ENCODE measurements at places on chromosomes 3 and 15.

GRCh38 chr3:144127700-144128099 lies 156.1 kb downstream of the DIPK2A start:
- DNase-seq: no peak

- DNase-seq: peak; percentile 45
Observed at GRCh38 chr15:68184616-68185480, 20.3 kb downstream of the CALML4 start.

- DNase-seq: no peak
Observed at GRCh38 chr15:82140886-82141285, 95.1 kb upstream of the MEX3B start.

GRCh38 chr15:69825941-69826818 lies 271.5 kb downstream of the TLE3 start:
- DNase-seq: no peak

DNA sequence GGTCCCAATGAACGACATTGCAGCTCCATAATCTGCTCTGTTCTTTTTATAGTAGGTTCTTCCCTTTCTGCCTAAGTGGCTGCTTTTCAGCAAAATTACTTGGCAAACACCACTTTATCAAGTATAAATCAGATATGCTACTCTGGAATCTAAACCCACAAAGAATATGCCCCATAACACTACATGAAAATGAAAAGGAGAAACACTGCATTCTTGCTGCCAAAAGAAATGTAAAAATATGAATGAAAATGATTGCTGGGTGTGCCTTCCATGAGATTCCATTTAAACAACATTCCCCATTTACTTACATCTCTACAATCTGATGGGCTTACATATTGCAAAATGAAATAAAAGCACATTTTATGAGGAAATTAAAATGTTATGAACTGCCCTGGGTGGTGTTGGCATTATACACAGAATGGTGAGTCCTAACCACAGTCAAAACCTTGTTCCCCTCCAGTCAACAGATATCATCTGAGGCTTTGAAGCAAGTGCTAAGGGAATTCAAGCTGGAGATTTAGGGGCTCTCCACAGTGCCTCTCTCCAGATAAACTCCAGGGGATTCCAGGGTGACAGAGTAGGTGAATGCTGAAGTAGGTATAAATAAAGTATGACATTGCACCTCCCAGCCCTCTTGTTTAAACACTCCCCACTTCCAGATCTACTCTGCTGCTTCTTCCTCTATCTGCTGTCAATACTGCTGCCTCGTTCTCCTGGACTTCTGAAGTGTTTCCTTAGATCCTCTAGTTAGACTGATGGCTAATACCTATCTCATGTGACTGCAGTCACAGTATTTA lies 136.5 kb downstream of the RORA start:
- no peak for DNase-seq

- no peak for DNase-seq
Observed at GRCh38 chr15:64315216-64315615, 40.8 kb downstream of the CSNK1G1 start.

DNA sequence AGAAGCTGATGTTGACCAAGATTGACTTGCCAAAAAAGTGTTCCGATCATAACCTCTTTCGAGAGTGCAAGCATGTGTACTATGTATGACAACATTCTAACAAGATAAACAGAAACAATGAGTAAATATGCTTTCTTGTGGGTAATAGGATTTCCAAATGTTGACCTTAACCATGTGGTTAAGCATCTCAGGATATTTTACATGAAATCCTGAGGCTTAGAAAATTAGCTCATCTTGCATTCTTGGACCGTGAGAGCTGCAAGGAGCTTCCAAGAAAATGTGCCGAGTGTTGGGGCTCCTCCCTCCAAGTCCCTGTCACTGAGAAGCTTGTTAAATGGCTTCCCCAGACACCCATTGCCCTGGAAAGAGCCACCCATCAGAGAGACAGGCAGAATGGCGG lies 50.1 kb downstream of the C3orf20 start:
- peak; percentile 35 for DNase-seq

GRCh38 chr3:153285194-153285641 lies 123.2 kb downstream of the RAP2B start:
- DNase-seq: no peak

DNA sequence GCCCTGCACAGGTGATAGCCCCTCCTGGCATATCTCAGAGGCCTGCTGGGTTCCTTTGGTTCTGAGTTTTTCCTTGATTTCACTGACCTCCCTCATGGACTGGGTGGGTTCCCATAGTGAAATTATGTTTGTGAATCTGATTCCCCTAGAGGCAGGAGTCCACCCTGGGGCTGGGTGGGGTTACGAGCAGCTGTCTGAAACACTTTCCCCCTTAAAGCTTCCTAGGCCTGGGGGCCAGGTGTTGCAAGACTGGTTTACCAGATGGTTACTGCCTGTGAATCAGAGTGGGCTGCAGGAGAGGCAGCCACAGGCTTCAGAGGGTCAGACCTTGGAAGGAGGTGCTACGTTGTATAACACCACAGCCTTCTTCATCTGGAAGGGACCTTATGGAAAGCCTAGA lies 34.3 kb downstream of the IL20RB start:
- DNase-seq: peak; percentile 51

DNA sequence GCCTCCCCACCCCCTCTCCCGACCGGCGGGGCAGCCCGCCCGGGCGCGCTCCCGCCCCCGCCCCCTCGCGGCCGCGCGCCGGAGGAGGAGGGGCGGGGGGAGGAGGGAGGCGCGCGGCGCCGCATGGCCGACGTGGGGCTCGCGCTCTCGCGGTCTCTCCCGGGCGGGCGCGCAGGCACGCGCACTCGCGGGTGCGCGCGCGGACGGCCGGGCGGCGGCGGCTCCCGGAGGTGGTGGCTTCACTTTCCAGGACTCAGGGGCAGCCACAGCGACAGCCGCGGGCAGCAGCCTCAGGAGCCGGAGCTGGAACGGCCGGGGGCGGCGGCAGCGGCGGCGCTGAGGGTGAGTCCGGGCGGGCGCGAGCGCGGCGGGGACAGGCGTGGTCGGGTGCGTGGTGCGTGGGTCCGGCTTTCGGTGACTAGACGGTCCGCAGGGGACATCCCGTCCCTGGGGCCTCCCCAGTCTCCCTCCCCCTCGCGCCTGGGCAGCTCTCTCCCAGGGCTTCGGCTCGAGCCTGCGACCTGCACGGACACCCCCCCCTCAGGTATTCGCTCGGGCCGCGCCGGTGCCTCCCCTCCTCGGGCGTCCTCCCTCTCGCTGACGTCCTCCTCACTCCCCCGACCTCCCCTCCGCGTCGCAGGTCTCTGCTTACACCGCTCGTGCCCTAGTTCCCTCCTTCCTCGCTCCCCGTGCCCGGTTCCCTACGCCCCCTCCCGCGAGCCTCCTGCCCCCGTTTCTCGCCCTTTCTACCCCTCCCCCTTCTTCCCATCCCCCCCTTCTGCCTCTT lies at the start of gene UBE2E2:
Gene UBE2E2 (plus strand): TSS at position 407 of the 787 bp plus-strand sequence.
- peak; percentile 86 for DNase-seq

DNA sequence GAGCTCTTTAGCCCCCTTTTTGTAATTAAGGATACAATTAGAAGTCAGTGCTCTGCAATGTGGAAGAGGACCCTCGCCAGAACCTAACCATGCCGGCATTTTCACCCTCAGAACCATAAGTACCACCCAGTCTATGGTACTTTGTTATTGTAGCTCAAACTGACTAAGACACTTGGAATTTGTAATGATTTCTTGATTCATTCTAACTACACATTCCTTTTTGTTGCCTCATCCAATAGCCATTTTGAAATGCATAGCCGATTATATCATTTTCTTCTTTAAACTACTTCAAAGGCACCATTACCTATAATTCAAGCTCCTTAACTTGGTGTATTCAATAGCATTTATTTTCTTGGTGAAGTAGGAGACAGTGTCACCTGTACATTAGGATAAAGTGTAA lies 61.4 kb downstream of the GLB1 start:
- no peak for DNase-seq

DNA sequence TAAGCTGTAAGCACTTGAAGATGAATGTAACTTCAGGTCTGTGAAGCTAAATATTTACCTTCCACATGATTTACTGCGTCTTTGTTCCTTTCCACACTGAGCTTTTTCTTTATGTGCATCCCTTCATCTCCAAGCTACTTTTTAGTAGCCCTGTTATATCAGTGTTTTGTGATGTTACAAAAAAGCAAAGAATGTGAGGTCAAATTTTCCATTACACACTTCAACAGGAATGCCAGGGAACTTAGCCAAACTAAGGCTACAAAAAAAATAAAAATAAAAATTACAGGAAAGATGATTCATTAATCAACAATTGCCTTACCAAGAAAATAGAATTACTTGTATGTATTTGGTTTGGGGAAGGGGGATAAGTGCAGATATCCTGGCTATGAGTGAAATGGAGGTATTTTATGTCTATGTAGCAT lies 73.0 kb downstream of the FILIP1L start:
- DNase-seq: no peak

DNA sequence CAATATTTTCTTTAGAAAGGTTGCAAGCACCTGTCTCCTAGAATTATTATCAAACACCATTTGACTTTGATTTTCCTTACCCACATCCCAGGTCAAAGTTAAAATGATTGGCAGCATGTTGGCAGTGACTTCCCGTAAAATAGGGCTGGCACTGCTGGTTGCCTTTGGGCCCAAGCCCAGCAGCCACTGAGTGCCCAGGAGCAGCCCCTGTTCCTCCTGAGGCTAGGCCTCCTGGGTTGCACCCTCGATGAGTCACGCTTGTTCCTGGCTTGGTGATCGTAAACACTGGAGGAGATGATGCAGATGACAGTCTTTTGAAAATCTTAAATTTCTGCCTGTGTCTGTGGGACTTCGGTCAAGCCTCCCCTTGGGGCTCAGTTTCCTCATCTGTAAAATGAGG lies 290.0 kb downstream of the TLE3 start:
- DNase-seq: no peak

DNA sequence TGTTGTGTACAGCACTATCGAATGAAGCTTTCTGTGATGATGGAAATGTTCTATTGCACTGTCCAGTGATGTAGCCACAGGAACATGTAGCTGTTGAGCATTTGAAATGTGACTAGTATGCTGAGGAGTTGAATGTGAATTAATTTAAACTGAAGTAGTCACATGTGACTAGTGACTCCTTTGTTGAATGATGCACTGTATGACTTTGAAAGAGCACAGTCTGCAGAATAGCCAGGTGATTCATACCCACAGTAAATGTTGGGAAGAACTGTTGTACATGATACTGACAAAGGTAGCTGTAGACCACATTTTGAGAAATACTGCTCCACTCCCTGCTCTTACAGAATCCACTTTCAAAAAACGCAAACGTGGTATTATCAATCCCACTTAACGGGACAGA lies 34.0 kb upstream of the ACTL6A start:
- no peak for DNase-seq

GRCh38 chr15:31528846-31529245 lies 202.2 kb downstream of the KLF13 start:
- DNase-seq: no peak

DNA sequence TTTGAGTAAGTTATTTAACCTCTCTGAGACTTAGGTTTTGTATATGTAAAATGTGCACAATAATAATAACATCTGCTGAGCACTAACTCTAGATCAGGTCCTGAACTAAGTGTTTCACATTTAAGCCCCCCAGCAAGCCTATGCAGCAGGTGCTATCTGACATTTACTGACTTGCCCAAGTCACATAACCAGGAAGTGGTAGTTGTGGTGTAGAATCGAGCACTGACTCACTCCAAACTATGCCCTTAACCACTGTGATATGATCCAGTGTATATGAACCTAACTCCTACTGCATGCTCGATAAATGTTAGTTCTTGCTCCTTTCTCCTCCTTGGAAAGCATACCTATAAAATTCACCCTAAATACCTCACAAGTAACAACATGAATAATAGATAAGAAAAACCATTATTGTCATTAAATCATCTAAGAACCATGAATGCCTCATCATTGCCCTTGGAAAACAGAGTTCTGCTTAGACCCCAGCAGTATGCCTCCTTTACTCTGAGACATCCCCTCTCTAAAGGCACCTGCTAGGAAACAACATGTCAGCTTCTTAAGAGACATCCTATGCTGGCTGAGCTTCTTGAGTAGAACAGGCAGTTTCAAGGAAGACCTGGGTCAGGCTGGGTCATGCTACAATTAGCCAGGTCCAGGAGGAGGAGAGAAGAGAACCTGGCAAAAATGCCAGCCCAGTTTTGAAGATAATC lies 3.0 kb upstream of the SHC4 start:
- peak; percentile 85 for DNase-seq

GRCh38 chr15:25785641-25786025 lies 77.5 kb downstream of the ATP10A start:
- DNase-seq: no peak

DNA sequence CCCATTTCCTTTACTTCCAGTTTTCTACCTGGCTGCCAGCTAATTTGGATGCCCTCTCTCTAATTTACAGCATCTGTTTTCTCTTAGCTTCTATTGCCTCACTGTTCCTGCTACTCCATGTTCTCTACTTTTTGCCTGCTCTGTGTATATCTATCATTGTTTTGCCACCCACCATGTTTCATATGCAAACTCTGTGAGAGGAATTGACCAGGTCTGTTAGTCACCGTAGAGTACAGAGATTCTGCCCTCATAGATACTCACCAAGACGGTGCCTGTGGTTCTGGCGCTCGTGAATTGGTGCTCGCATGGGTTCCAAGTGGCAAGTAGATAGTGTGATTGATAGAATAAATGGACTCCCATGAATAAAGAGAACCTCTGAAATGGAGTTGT lies 288.8 kb downstream of the CNTN6 start:
- no peak for DNase-seq

GRCh38 chr15:71323584-71323983 lies 208.3 kb downstream of the THSD4 start:
- no peak for DNase-seq

- peak; percentile 36 for DNase-seq
Observed at GRCh38 chr3:43061101-43061895, 44.6 kb downstream of the POMGNT2 start.

DNA sequence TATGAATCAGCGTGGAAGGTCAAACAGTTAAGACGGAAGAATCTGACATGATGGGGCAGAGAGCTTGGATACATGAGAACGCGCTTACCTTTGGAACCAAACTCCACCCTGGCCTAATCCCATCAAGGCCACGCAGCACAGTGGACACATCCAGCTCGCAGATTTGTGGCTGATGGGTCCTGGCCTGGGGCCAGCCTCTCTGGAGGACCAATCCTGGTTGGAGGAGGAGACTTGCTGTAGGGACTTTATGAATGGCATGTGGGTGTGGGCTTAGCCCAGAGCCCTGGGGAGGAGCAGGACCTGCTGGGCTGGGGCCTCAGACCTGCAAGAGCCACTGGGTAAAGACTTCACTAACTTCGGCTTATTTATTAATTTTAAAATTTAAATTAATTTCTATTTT lies 73.4 kb upstream of the ANKRD34C start:
- DNase-seq: no peak

GRCh38 chr3:10780243-10780642 lies 35.8 kb upstream of the SLC6A11 start:
- no peak for DNase-seq

DNA sequence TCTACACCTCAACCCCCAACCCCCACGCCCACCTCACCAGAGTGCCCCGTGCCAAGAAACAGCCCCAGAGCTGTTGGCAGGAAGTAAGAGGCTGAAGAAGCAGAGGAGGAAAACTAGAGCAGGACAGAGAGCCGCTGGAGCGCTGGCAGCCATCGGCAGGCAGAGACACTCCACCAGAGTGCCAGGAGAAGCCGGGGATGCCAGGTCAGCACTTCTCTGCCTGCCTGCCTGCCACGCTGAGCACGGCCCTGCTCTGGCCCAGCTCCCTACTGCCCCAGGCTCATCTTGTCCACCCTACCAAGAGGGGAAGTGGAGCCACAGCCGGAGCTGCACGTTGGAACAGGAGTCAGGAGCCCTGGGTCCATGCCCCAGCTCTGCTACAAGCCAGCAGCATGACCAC lies 29.7 kb downstream of the CACNA2D2 start:
- no peak for DNase-seq
